ENCODE measurements at places on chromosomes 5 and 9.

- DNase-seq = no peak
Measured at GRCh38 chr5:84069608-84070179, 315.0 kb downstream of the EDIL3 start.

GRCh38 chr9:87656485-87656884 lies 69.4 kb upstream of the CTSL start:
- DNase-seq = peak; percentile 58

DNA sequence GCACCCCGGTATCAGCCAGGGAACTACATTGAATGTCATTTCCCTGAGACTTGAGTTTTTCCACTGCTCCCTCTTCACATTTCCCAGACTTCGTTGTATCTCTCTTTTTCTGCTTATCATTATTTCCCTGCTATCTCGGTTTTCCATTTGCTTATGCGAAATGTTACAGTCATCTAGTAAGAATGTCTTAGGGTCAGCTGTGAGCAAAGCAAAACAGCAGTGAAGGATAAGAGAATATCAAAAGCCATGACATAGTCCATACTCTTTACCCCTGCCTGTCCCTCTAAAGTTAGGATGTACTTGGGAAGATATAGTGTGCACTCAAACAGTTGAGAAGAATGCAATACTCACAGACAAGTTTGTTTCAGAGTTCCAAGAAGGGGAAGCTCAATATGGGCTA lies 88.7 kb downstream of the ITGA1 start:
- DNase-seq = no peak

GRCh38 chr5:55853041-55853670 lies 2.0 kb downstream of the IL31RA start:
- DNase-seq = peak; percentile 14

GRCh38 chr5:137923856-137924255 lies 34.6 kb downstream of the PKD2L2 start:
- peak; percentile 10 for DNase-seq

DNA sequence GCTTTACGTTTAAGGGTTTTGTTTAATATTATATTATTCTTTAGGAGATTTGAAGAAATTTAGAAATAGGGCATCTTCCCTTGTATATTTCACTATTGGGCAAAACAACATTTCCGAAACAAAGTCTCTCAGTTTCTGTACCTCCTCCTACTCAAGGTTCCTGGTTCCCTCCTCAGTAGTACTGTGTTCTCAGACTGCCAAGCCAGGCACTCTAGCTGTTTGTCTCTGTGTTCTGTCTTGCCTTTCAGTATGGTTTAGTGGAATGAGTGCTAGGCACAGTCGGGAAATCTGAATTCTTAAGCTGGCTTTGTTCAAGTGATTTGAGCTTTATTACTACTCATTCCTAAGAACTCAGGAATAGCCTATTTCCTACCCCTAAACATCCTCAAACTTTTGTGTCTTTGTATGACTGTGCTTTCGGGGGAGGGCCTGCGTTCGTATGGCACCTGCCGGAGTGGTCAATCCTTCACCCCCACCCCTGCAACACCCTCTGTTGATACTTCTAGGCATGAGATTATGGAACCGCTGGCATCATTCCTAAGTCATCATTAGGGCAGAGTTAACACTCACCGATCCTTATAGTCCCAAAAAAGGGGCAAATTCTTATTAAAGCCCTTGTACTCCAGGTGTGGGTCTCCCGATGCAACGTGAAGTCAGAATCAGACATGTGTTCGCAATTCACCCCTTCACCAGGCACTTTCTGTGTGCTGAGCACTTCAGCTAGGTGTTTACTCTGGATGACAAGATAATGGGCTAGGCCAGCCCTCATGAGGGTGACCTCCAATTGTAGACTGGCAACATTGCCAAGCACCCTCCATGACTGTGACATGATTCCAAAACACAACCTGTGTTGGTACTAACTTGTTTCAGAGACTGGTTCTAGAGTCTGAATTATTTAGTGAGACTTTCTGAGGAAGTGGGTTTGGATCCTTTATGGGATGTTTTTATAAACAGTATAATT lies 24.5 kb downstream of the SNX18 start:
- DNase-seq = no peak

All from astrocyte of the spinal cord (primary cell).